Omental fat pad (tissue), 4 donors: ENCODE measurements at places on chromosomes 5 and 9.

GRCh38 chr5:144179226-144179625, 8.6 kb downstream of the KCTD16 start:
- DNase-seq = no peak

DNA sequence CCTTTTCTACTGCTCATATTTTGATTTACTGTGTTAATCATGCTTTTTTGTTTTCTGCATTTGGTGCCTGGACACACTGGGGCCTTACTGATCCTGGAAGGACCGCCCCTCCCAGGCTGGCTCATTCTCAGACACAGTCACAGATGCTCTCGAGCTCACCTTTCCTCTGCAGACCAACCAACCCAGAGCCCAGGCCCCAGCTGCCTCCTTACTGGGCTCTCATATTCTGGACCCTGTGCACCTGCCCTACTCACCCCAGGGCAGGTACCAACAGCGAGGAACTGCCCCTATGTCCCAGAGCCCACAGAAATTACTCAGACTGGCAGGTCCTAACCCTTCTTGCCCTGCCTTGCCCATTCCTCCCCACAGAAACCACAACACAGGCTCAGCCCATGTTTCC, 6.6 kb upstream of the OR2V2 start:
- no peak for DNase-seq

GRCh38 chr5:14545308-14545707, 36.3 kb upstream of the OTULINL start:
- DNase-seq = no peak

DNA sequence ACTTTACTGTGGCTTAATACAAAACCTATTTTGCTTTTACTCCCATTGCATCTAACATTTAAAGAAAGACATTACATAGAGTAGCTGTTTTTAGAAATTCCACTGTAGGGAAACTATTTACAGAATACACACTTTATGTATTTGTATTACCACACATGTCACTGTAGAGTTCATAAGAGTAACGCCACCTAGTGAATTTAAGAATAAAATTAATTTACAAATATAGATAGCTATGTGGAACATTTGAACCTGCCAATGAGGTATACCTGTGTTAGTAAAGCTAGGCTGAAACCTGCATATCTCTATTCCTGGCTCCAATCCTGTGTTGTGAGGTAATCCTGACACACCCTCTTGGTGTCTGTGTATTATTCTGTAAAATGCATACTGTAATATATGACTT, 234.4 kb downstream of the MAST4 start:
- no peak for DNase-seq

- DNase-seq = no peak
Measured at GRCh38 chr9:105121861-105122430, 122.5 kb upstream of the SLC44A1 start.
